ENCODE measurements at places on chromosomes 7 and 10.
A peak's percentile ranks its signal among the peaks of the same experiment; 100 is the strongest.

DNA sequence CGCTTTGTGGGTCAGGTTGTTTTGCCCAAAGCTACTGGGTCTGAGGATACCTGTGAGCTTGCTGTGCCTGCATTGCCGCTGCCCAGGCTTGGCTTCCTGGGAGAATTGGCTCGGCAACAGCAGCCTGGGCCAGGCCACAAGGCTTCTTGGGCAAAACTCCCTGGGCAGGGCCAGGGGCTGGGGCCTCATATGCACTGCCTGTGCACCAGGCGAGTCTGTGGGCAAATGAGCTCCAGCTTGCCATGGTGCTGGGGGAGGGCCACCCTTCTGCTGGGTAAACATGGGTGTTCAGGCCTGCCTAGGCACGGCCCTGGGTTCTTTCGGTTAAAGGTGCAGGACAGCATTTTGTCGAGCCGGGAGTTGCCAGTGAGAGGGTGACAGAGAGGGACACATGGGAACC is 19.4 kb downstream of the ZMIZ1 start:
- no peak for DNase-seq

- DNase-seq = no peak
Measured at GRCh38 chr7:144884896-144885295, 49.0 kb upstream of the TPK1 start.

DNA sequence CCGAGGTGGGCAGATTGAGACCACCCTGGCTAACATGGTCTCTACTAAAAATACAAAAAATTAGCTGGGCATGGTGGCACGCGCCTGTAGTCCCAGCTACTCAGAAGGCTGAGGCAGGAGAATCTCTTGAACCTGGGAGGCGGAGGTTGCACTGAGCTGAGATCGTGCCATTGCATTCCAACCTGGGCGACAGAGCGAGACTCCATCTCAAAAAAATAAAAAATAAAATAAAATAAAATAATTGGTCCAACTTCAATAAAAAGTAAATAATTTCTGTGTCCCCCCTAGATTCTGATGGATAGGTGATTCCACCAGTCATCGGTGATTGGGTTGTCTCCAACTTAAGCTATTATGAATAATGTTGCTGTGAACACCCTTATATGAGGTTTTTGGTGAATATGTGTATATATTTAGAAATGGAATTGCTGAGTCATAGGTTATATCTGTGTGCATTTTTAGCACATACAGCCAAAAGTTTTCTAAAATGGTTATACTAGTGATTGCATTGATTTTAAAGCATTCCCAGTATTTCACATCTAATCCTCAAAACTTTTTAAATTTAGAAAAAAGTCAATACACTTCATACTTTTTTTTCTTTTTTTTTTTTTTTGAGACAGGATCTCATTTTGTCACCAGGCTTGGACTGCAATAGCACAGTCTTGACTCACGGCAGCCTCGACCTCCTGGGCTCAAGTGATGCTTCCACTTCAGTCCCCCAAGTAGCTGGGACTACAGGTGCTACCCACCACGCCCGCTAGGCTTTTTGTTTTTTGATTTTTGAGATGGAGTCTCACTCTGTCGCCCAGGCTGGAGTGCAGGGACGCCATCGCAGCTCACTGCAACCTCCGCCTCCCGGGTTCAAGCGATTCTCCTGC is 13.7 kb upstream of the SRPK2 start:
- DNase-seq = no peak

- DNase-seq = no peak
Measured at GRCh38 chr10:111516144-111516543, 439.3 kb downstream of the ADRA2A start.

DNA sequence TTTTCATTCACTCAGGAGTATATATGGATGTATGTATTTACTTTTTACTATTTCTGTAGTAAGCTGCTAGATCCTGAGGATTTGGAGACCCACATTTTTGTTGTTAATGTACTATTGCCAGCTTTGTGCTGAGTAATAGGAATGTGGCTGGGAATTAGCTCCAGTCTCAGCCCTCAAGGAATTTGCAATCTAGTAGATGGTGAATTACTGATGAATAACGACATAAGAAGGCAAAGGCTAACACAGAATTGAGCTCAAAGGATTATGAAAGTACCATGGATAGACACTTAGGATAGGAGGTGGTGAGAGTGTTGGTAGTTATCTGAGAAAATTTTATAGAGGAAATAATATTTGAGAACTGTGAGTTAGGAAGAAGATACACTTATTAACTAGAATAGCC is 19.9 kb downstream of the CASD1 start:
- no peak for DNase-seq

- DNase-seq = no peak
Measured at GRCh38 chr10:785861-786214, 96.4 kb upstream of the DIP2C start.

DNA sequence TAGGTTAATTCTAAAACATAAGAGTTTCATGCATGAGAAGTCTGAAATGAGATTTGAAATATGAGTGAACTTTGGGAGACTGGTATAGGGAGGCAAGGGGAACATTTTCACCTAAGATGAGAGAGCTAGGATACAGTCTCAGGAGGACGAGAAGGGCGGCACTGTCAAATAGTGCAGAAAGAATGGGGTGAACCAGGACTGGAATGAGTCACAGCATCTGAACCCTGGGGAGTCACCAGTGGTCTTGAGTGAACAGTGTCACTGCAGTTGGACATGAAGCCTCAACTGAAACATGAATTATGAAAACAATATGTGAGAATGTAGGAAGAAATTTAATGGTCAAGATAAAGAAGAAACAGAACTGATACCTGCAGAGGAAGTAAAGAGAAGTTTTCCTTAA is 33.8 kb downstream of the GNG11 start:
- no peak for DNase-seq

DNA sequence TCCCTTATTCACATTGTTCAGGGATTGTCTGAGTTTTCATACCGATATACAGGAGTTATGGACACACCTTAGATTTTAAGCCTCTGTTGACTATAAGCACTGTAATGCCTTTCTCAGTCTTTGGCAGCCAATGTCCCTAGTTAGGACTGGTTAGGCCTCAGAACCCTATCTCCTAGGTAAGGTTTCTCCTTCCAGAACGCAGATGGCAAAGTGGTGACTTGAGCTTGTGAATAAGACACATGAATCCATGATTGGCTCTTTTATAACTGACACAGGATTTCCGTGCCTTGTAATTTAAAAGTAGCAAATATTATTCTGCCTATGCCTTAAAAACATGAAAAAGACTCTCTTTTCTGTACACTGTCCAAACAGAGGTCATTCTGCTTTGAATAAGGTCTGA is 12.5 kb upstream of the RNF148 start:
- DNase-seq = no peak

DNA sequence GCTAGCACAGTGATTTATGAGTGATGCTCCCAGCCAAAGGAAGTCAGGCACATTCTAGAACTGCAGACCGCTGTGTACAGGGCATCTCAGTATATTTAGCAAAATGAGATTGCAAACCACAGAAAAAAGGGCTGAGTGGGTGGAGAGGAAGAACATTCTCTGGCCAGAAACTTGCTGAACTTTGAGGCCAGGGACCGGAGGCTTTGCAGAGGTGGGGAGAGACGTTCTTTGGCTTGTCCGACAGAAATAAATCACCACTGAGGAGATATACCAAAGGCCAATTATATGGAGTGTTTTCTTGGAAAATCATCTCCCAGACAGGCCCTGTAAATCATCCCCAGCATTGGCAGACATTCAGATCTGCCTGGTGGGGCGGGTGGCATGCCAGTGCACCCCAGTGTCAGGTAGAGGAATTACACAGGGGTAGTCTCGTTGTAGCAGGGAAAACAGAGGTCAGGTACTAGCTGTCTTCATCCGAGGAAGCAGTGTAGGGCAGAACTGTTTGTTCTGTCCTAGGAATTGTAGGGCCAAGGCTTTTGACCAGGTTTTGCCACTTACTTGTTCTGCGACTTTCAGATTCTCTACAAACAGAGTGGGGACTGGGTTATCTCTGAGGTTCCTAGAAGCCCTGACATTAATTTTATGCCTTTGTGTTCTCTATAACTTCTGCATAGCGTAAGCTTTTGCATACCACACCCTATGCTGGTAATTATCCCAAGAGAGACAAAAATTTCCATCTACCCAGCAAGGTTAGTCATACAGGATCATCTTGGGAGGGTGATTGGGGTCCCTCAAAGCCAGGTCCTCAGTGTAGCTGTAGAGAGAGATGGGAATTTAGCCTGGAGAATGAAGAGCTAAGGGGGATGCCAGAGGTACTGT is 655.6 kb downstream of the LRMDA start:
- DNase-seq = no peak

DNA sequence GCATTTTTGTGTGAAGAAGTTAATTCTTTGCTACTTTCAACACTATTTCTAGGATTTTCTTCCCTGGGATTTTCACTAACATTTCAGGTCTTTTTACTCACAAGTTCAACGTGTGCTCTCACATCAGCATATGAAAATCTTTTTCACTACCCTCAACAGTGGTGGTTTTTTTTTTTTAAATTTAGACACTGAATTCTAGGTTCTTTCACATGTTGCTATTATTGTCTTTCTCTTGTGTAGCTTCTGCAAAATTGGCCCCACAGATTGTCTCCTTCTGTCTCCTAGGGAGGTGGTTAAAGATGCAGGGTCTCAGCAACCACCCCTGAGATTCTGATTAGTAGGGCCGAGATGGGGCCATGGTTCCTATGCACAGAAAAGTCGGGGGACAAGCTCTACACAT is 165.0 kb upstream of the GPR26 start:
- no peak for DNase-seq

DNA sequence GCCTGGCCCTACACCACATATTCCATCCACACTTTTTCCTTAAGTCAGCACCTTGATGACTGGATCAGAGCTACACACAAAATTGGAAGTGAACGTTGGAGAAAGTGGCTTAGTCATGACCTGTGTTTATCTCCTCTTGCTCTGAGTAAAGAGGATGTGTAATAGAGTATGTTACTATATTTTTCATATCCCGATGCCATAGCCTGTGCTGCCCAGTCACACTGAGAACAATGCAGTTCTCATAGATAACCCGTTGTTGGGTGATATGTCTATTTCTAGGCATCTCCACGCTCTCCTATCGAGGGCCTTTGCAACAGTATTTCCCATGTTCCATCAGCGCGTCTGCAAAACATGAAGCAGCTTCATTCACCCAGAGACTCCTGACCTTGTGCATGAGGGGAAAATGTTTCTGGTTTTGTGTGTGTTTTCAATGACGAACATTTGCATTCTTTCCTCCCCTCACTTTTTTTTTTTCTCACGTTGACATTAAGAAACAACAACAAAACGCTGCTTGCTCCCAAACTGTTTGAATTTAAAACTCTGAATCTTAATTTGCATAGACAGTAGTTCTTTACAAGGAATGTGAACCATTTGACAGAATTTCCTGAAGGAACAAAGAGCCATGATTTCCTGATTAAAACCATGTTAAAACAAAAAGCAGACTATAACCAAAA is 43.4 kb downstream of the GRK5 start:
- DNase-seq = no peak

- no peak for DNase-seq
Measured at GRCh38 chr7:2851497-2851896, 7.4 kb upstream of the GNA12 start.

DNA sequence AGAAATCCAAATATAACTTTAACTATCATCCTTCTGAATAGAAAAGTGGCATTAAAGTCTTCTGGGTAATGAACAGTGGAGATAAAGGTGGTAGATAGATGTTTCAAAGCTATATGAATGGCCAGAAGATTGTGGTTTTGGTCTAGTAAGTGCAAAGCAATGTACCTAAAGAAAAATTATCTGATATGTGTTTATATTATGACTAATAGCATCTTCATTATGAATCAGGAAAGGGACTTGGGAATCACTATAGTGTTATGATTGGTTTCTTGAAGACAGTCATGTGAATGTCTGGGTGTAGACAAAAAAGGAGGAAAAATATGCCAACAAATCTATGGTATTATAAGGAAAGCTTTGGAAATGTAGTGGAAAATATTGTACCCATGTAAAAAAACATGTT is 3.0 kb downstream of the ZNF518A start:
- no peak for DNase-seq

- DNase-seq = no peak
Measured at GRCh38 chr7:124413029-124413428, 352.6 kb downstream of the GPR37 start.

- peak; percentile 22 for DNase-seq
Measured at GRCh38 chr10:131727560-131727959, 173.2 kb upstream of the PPP2R2D start.

DNA sequence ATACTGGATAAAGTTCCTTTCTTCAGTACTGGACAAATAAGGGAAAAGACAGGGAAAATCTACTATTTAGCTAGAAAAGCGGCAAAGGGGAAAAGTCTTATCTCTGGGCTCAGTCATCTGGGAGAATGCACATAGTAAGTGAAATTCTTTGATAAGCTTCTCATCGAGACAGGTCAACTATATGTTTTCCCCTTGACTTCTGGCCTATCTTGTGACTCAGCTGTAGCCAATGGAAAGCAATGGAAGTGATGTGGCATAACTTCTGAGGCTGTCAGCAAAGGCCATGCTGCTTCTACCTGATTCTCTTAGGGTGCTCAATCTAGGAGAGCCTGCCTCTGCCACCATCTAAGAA is 91.9 kb downstream of the PCGF5 start:
- DNase-seq = no peak
